ENCODE measurements at places on chromosomes 2 and 18.

- no peak for DNase-seq
These were observed 55.5 kb upstream of the ST8SIA5 start for GRCh38 chr18:46812311-46812710.

- DNase-seq: peak; percentile 56
These were observed 29.7 kb downstream of the GNLY start for GRCh38 chr2:85723707-85724360.

DNA sequence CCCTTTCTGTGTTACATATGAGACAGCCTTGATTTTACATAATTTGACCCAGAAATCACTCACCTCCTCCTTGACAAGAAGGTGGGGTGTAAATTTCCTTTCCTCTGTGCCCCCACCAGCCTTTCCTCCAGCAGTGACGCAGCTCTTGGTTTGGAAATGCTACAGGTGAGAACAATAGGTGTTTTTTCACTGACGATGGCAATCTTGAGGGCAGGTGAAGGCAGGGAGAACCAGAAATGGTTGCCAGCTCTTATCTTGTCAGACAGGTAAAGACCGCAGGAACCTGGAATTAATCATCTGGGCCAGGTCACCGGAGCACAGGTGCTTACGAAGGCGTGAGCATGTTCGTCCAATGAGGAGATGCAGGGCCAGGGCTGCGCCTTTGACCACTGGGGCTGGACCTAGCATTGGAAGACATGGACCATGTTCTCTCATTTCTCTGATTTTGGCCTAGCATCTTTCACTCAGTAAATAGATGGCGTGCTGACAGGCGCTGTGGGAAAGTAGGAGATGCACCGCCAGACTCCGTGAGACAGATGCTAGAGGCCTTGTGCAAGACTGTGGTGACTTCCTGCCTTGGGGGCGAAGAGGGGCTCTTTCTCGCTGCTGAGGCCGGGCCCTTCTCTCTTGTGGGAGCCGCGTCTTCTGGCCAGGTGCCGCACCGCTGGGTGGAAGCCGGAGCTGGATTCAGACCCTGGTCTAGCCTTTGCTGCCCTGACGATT, 4.0 kb downstream of the CIDEA start:
- no peak for DNase-seq

DNA sequence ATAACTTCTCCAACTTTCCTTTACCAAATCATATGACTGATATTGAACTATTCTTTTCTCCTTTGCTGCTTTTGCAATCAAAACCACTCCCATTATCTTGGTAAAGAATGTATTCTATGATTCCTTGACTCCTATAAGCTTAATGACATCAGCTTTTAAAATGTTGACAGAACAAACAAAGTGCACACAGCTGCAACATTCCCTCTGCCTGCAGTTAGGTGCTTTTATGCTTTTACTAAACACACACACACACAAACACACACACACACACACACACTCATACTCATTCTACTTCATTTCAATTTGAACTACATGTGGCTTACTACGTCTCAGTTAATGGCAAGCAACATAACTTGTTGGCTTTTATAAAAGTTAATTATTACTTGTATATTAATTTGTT, 946.6 kb downstream of the DPP10 start:
- no peak for DNase-seq

GRCh38 chr18:40235323-40235722, 1719.7 kb upstream of the PIK3C3 start:
- no peak for DNase-seq

Data from fibroblast of skin of scalp (primary cell).